ENCODE measurements at places on chromosomes 1 and 21.

DNA sequence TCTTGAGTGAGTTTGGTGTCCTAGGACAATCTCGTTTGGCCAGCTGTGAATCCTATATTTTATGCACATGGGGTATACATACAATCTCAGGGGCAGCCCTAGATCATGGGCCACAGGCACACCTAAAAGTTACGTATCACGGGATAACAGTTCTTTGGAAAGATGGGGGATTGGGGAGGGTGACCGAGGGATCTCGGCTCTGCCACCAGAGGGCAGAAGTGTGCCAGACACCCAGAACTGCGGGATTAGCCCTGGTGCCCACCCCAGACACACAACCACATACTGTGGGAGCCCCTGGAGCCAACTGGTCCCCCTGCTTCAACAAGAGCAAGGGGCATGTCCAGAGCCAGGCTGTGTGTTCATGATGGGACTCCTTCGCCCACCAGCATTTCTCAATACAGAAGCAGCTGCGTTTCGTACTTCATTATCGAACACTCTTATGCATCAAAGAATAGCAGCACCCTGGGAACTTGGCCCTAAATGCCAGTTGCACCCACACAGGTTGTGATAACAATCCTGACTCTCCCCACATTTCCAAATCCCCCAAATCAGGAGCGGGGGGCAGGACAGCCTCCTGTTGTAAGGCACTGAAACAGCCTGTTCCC lies 37.4 kb downstream of the TMCO4 start:
- peak; percentile 31 for DNase-seq

DNA sequence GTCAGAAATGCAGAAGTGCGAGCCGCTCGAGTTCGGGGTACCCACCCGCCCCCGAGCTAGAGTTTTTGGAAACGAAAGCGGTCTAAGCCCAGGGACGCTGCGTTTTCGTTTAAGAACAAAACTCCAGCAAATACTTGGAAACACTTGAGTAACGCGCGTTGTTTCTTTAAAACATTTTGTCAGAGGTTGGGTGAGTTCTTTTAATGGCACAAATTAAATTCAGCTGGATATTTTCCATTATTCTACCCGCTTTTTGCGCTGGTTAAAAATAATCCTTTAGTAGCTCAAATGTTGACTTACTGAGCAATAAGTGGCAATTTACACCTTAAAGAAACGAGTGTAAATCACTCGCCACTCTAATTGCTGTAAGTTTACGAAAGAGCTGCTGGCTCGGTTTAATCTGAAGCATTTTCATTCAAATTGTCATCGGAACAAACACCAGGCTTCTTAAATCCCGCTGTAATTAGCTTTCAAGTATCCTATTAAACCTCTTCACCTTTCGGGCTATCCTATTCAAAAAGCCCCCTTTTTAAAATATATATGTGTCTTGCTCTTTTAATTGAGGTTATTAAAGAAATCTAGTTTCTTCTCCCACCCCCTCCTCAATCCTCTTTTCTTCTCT lies 1.5 kb downstream of the LHX8 start:
- no peak for DNase-seq

DNA sequence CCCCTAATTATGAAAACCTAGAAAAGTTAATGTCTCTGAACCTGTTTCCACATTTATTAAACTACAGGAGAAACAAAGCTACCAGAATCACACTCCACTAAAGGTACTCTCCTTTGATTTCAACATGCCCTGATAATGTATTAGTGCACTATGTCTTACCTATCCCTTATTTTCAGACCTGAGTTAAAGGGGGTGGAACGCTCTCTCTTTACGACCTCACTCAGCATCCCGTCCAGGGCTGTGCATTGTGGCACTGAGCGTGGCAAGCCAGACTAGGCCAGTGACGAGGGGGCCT lies 678 bp downstream of the LSM10 start:
- no peak for DNase-seq

- DNase-seq, result no peak
Observed at GRCh38 chr1:77824694-77825093, 45.2 kb downstream of the MIGA1 start.

GRCh38 chr1:168987923-168988322 lies 118.6 kb upstream of the ATP1B1 start:
- DNase-seq, result no peak

- no peak for DNase-seq
Observed at GRCh38 chr1:9027307-9027706, 1.1 kb upstream of the SLC2A7 start.

DNA sequence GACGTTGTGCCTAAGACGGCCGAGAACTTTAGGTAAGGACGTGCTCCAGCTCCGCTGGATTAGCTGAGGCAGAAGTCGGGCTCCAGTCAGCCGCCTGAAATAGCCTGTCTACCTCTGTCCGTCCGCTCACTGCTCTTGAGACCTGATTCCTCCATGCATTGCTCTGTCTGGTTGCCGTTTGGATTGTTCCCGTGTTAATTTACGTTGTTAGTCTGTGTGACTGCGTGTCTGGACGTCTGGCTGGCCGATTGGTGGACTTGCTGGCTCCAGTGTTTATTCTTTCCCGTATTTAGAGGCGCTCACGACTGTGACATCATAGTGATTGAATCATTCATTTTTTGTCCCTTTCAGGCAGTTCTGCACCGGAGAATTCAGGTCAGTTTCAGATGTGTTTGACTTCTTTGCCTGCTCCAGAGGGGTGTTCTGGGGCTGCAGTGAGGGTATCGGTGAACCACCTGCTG lies 684 bp downstream of the PPIH start:
- DNase-seq, result no peak

DNA sequence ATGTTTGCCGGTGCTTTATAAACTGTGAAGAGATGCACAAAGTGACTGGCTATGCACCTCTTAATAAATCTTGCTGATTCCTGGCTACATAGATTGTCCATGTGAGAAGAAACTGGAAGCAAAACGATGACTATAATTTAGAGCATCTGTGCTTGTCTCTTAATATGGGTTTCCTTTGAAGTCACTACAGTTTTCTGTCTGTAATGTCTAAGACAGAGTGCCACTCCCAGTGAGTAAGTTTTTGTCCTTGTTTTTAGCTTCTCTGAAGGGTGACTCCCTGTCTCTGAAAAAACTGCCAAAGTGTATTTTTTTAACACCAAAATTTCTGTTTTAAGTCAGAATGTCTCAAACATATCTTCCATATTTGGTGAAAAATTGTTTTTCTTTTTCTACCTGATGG lies 175.1 kb downstream of the FASLG start:
- no peak for DNase-seq

GRCh38 chr1:54287176-54287650 lies 87.2 kb downstream of the MRPL37 start:
- peak; percentile 72 for DNase-seq

GRCh38 chr1:33819290-33819912 lies 44.5 kb upstream of the HMGB4 start:
- no peak for DNase-seq

- DNase-seq, result no peak
Observed at GRCh38 chr1:54275349-54275748, 75.4 kb downstream of the MRPL37 start.

- DNase-seq, result no peak
Observed at GRCh38 chr1:167516404-167517388, 1.6 kb downstream of the CD247 start.

DNA sequence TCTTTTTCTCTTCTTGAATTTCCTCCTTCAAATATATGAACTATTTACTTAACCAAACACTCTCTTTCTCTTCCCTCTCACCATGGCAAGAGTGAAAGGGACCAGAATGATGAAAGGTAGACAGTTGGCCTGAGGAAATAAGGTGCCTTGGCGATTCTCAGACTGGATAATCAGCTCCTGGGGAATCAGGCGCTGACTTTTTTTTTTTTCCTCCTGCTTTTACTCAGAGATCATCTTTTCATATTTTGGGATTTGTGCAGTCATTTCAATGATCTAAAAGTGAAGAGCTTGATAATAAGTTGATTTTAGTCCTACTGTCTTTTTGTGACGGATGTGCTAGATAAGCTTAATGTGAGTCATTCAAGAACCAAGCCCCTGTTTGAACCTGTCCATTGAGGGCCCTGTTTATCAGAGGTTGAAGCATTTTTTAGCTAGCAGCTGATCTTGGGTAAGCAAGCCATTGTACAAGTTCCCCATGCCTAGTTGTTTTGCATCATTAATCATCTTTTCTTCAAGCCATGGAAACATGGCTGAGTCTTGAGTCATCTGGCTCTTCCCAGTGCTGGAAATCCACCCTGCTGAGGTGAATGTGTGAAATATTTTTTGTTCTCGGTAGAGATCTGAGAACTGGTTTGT lies 40.8 kb downstream of the ITSN1 start:
- no peak for DNase-seq

DNA sequence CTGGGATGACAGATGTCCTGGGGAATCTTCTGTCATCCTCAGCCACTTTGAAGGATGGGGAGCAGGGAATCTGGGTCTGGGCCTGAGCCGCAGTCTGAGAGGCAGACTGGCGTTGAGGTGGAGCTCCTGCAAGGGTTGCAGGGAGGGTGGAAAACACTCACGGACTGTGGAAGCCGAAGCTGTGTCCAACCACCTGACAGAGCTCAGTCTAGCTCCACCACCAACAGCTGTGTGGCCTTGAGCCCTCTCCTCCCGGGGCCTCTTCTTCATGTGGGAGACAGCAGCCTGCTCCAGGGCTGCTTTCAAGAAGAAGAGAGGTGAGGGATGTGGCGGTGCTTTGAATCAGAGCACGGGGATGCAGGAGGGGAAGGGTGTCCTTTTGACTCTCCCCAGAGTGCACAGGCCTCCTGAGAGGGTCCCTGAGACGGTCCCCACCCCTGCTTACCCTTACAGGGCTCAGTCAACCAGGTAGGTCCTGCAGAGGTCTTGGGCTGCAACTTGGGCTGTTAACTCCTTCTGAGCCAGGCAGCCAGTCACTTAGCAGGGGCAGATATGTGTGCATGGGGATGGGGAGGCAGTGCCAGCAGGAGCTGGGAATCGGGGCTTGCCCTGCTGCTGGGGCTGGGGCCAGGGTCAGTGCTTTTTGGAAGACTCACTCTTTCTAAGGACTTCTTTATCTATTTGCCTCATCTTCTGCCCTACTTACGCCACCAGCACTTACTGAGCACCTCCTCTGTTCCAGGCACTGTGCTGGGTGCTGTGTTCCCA lies 216.3 kb downstream of the PTPRU start:
- no peak for DNase-seq

DNA sequence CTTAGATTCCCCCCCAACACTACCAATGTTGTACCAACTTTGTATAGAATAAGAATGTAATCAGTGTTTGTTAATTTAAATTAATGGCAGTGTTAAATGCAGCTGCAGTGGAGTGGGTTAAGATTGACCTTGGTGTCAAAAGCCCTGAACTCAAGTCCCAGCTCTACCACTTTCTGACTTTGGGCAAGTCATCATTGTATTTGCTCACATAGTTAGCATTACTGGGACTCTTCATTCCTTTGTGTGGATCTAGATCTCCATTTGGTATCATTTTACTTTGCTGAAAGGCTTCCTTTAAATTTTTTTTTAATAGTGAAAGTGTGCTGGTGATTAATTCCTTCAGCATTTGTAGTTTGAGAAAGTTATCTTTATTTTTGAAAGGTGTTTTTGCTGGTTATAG lies 22.2 kb upstream of the PHGDH start:
- no peak for DNase-seq

DNA sequence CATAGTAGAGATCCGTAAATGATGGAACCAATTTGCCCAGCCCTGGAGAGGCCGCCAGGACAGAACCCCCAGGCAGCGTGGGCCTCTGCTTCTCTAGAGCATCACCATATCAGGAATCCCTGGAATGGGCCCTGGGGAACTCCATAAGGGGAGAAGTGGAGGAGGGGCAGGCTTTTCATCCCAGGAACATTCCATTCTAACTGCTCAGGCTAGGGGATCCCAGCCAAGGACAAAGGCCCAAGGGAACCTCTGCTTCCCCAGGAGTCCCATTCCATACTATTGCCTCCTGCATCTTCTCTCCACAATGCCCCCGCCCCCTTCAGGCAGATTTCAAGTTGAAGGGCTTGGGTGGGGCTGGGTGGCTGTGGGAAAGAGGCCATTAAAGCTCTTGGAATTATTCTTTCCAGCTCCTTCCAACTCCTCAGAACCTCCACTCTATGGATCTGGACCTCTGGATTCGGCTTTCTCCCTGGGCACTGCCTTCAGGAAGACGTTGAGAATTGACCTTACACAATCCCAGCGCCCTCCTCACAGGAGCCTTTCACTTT lies 6.0 kb downstream of the TRNP1 start:
- no peak for DNase-seq

DNA sequence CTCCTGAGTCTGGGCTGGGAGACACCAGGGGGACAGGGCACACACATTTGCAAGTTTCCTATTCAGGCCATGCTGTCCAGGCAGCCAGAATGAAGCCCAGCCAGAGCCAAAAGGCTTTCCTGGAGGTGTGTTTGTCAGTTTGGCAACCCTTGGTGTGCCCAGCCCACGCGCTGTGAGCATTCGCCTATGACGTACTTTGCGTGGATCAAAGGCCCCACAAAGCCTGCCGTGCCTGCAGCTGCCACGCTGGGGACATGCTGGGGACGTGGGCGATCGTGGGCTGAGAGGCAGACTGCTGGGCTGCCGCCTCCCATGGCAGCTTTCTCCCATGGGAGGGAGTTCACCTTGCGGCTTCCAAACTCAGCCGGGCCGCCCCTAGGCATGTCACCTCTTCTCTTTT lies 57.5 kb downstream of the CD247 start:
- peak; percentile 36 for DNase-seq

GRCh38 chr1:24501371-24502064 lies 1.1 kb upstream of the RCAN3 start:
- no peak for DNase-seq

GRCh38 chr1:64623750-64624191 lies 121.1 kb upstream of the RAVER2 start:
- no peak for DNase-seq

GRCh38 chr21:18023157-18023556 lies 204.0 kb upstream of the C21orf91 start:
- no peak for DNase-seq

GRCh38 chr1:92784021-92784638 lies 778 bp downstream of the EVI5 start:
- peak; percentile 14 for DNase-seq

DNA sequence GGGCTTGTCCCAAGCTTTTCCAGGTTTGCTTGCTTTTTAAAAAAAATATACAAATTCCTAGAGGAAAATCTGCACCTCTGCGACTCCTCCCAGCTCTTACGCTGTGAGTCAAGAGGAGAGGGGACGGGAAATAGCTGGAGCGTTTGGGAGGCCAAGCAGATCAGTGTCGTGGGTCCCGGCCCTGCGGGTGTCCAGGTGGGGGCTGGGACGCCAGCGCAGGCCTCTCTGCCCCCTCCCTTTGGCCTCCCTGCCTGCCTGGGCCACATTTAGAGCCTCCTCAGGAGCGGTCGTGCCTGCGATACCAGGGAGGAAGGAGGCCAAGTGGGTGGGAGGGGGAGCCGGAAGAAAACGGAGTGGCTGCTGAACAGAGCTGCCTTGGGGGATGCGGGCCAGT lies 9.0 kb downstream of the WNT4 start:
- DNase-seq, result no peak

GRCh38 chr1:226350519-226350865 lies 41.5 kb upstream of the LIN9 start:
- no peak for DNase-seq

- no peak for DNase-seq
Observed at GRCh38 chr1:36182734-36183133, 26.8 kb downstream of the MAP7D1 start.

DNA sequence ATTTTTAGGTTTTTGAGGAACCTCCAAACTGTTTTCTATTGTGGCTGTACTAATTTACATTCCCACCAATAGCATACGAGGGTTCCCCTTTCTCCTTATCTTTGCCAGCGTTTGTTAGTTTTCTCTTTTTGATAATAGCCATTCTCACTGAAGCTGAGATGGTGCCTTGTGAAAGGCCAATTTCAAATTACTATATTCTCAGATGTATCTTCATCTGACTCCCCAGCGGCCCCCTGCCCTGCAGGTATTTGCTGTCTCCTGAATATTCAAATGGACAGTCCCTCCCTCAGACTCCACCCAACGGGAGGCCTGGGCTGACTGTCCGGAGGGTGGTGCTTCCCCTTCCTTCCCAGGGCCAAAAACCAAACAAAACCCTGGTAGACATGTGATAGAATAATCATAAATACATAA lies 33.5 kb upstream of the TARBP1 start:
- no peak for DNase-seq
